ENCODE measurements at places on chromosomes 5 and 9.

- DNase-seq: no peak
These were observed 68.0 kb upstream of the MAMDC2 start for GRCh38 chr9:69975681-69976080.

- no peak for DNase-seq
These were observed 75.1 kb downstream of the FGF18 start for GRCh38 chr5:171494452-171495121.

DNA sequence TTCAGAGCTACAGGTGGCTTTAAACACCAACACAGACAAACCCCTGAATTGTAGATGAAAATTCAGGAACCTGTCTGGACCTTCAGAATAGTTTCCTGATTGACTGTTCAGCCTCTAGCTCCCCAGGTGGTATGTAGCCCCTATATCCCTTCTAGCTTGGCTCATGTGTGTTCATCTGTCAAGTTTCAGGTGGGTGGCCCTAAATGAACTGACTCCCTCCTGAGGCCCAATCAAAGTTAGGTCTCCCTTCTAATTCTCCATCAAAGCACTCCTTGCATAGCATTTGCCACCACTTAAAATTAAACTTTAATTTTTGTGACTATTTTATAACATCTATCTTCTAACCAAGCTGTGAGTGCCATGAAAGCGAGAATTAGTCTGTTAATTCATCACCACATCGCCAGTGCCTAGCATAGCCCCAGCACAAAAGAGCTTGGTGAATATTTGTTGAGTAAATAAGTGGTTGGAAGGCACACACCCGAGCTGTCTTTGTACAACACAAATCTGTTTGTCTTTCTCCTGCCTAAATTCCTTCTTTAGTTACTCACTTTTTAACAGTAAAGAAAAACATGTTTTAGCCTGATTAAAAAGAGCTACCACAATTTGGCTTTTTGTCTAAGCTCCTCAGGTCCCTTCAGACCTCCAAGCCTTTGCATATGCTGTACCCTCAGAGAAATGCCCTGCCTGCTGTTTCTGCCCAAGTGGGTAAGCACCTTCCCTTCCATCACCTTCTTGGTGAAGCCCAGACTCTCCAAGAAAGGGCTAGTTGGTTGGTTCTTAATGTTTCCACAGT, 138.1 kb upstream of the HMHB1 start:
- DNase-seq: no peak

DNA sequence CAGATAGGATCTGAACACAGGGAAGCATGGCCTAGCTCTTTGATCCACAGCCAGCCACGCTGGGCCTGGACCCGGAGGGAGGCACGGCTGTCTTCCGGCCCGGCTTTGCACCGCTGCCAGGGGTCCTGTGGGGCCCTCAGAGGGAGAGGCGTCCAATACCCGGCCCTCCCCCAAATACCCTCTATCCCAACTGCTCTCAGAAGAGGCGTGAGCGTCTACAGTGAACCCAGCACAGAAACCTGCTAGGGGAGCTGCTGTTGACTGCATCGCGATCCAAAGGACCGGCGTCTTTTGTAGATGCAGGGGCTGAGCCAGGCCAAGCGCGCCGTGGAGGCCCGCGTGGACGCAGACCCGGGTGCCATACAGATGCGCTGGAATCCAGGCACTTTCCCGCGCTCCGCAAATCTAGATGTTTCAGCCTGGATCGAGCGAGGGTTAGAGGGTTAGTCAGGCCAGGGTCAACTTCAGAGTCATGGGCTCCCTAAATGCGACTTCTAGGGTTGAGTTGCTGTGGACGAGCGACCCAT, 1.1 kb upstream of the TCF7 start:
- DNase-seq: no peak

- no peak for DNase-seq
These were observed 52.8 kb upstream of the TUT7 start for GRCh38 chr9:86407022-86407421.

DNA sequence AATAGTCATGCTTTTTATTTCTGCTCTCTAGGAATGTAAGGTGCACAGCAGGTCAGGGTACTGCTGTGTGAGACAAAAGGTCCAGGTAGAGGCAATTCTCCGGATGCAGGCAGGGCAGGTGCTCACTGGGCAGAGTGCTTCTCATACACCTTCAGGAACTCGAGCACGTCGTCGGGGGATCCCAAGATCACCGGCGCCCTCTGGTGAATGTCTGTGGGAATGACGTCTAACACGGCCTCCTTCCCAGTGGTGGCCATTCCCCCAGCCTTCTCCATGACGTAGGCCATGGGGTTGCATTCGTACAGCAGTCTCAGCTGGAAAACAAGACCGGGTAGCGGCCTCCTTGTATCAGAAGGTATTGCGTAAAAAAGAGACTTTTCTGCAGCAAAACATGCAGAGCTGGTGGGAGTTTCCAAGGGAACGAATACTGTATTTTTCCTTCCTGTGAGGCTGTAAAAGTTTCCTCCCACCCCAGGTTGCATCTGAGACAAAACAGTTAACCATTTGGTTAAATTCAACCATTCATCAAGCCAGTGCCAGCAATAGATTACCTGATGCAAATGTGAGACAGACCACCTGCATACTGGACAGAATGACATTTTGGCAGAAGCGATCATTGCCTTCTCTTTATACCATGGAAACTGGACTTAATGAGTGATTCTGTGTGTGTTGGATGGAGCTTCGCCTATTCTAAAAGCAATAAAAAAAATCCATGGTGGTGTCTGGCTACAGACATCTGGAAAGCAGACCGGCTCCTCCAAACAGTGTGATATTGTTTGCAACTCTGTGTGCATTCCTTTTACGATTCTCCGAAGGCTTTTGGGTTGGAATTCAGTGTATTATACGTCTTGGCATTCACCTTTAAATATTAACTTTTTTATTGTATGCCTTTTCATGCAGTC, 9.9 kb upstream of the FBP2 start:
- peak; percentile 19 for DNase-seq

DNA sequence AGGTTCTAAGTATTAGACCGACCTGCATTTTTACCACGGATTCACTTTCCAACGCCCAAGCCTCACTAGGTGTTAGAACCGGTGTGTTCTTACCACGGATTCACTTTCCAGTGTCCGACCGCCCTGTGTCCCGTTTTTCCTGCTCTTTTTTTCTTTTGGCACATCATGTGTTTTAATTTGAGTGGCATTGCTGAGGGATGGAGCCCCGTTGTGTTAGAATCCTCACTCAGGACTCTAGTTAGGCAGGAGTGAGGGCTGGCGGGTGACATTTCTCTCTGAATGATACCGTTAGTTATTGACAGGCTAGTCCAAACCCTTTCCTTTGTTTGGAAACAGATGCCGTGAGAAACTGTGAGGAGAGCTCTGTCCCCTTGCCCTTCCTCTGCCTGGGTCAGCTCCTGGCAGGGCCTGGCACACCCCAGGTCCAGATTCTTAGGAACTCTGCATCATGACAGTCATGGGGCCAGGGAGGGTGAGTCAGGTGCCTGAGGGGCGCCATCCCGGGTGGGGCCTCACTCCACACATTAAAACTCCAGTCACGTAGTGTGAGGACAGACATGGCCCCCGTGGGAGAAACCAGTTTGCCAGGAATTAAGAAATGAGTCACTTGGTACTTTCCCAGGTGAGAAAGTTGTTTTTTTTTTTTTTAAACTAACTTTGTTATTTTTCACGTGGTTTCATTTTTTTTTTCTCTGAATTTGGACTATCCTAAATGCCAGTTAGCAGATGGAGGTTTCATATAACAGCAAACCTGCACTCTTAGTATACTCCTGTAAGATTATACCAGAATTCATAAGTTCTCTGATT, 15.8 kb downstream of the EXOC3 start:
- DNase-seq: no peak

DNA sequence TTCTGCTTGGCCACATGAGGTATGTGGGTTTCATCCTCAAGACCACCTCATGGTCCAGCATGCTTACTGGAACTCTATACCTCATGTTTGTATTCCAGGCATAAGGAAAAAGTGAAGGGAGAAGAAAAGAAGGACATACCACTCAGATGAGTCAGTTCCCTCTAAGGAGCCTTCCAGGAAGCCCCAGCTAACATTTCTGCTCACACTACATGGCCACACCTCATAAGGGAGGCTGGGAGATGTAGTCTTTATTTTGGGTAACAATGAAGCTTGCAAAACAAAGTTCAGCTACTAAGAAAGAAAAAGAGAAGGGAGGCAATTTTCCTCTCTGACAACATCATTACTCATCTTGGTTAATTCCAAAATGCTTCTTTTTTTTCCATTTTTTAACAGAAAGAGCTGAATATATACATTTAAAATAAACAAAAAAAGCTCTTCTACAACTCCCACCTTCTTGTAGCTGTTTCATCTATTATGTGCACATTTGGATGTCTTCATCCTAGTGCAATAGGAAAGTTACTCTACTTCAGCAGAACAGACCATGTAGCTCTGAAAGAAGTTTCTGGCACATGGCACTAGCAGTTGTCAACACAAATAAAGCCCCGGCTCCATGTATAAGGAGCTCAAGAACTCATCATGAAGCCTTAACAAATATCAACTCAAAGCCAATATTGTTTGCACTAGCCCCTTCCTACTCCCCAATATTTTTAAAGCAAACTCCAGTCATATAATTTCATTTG, 123.6 kb upstream of the CCDC112 start:
- no peak for DNase-seq

GRCh38 chr5:28766565-28767158, 1728.3 kb upstream of the CDH9 start:
- DNase-seq: no peak

DNA sequence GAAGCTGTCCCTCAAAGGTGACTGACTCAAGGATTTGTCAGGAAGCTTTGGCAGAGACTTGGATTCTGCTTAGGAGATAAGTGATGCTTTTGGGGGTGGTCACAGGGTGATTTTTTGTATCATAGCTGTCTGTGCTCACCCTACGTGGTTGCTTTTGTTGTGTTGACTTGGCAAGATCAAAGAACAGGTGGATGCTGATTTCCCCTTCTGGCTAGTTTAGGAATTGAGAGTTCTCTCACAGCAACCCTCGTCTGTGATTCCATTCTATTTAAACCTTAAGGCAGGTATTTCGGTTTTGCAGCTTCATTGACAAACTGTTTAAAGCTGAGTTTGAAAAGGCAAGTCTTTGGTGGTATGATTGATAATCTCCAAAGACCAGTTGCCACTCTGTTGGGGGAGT, 27.2 kb downstream of the ARHGAP26 start:
- DNase-seq: no peak

DNA sequence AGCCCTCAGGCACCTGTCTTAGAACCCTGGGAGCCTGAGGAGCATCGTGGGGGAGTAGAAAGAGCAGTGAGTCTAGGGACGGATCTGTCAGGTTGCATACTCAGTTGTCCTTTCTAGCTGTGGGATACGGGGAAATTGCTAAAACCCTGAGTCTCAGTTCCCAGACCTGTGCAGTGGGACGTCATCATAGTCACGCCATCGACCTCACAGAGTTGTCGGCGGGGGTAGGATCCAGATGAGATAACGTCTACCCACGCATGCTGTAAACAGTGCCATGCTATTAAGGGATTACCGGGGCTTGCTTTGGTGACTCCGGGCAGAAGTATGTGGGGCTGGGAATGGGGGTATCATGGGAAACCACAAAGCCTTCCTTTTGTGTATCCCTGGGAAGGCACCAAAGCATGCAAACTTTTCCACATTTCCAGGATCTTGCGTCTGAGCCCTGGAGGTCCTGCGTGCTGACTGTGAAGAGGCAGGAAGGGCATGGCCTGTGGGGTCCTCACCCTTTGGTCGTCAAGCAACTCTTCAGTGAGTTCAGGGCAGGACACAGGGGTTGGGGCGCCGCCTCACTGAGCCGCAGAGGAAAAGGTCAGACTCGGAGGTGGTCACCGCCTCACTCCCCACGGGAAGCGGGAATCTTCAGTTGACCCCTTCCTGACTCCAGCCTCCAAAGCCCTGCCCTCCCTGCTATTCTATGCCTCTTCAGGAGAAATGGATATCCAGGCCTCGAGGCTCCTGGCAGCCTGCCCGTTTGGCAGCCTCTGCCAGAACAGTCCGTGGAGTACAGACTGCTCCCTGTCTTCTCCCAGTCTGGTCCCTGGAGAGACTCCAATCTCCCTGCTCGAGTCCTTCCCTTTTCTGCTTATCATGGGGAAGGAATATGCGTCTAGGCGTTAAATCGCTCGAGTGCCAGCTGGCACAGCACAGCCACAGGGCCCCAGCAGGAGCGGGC, 186.8 kb upstream of the KLF9 start:
- DNase-seq: no peak

GRCh38 chr5:151491062-151491461, 43.7 kb downstream of the SLC36A1 start:
- DNase-seq: no peak

Data from activated CD4-positive, CD25-positive, alpha-beta regulatory T cell treated with anti-CD3 and anti-CD28 coated beads, Interleukin-2, amount 50 U/mL, for 16 hours (primary cell).